ENCODE measurements at places on chromosomes 5 and 9.

DNA sequence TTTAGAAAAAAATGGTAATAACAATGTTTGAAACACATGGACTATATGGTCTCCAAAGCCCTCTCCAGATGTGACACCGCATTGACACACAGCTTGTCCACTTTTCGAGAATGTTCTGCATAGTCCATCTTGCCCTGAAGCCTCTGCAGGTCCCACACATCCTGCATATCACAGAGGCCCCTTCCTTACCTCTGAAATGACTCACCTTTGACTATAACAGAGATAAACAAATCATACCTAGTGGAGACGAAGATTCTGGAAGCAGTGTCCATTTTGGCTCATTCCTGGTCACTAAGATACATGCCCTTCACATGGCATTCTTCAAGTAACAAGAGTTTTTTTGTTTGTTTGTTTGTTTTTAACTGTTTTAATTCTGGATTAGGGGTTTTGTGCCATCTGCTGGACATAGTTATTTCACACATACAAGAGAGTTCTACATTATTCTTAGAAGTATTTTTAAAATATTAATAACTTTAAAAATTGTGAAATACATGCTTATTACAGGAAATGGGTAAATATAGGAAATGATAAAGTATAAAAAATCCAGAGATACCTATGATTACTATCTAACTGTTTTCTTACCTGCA is 5.1 kb downstream of the ARL14EPL start:
- no peak overlapping the region for H3K4me3 ChIP-seq
- no peak overlapping the region for H3K27ac ChIP-seq
- H3K4me1 ChIP-seq = peaks cover 3% of the 10 kb centered on the region
- H3K36me3 ChIP-seq = no peaks in the 10 kb centered on the region

- H3K36me3 ChIP-seq = no peaks in the 10 kb centered on the region
- DNase-seq = no peak
- H3K27ac ChIP-seq = no peak overlapping the region
- no peak overlapping the region for H3K4me3 ChIP-seq
- peaks cover 21% of the 10 kb centered on the region for H3K27me3 ChIP-seq
Measured at GRCh38 chr5:66702426-66702825, 106.2 kb downstream of the MAST4 start.

DNA sequence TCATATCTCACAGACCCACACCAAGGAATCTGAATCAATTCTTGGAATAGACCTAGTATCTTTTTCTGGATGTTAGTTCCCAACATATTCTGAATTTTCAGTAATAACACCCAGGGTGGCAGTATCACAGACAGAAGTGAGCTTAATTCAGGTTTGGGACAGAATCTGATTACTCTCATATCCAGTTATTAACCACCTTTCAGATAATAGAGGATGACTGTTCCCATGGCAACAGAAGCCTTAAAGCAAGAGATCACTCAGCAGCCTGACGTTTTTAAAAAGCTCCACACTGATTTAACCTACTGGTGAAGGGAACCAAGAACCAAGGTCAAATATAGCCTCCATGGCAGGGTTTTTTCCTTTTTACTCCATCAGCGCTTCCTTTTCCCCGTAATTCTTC is 68.4 kb downstream of the ACTBL2 start:
- no peaks in the 10 kb centered on the region for H3K4me1 ChIP-seq
- peaks cover 9% of the 10 kb centered on the region for H3K27me3 ChIP-seq
- no peak for DNase-seq
- H3K27ac ChIP-seq = no peak overlapping the region
- no peak overlapping the region for H3K4me3 ChIP-seq

- no peak overlapping the region for H3K4me3 ChIP-seq
- no peaks in the 10 kb centered on the region for H3K36me3 ChIP-seq
- H3K27ac ChIP-seq = no peak overlapping the region
- DNase-seq = no peak
- peaks cover 31% of the 10 kb centered on the region for H3K27me3 ChIP-seq
- H3K4me1 ChIP-seq = no peaks in the 10 kb centered on the region
Measured at GRCh38 chr9:101469026-101469425, 33.5 kb upstream of the ALDOB start.

DNA sequence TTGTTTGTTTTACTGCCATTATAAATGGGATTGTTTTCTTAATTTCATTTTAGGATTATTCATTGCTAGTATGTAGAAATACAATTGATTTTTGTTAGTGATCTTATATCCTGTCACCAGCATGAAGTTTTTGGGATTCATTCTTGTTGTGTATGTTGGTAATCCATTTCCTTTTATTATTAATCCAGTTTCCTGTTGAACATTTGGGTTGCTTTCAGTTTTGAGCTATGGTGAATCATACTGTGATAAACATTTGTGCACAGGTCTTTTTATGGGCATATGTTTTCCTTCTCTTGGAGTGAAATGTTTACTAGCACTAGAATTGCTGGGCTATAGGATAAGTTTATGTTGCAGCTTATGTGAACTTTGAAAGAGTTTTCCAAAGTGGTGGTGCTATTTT is 69.6 kb downstream of the MAN2A1 start:
- no peak overlapping the region for H3K4me3 ChIP-seq
- peaks cover 9% of the 10 kb centered on the region for H3K4me1 ChIP-seq
- H3K27ac ChIP-seq = no peak overlapping the region
- DNase-seq = no peak
- H3K36me3 ChIP-seq = peaks cover 43% of the 10 kb centered on the region
- H3K27me3 ChIP-seq = no peaks in the 10 kb centered on the region

DNA sequence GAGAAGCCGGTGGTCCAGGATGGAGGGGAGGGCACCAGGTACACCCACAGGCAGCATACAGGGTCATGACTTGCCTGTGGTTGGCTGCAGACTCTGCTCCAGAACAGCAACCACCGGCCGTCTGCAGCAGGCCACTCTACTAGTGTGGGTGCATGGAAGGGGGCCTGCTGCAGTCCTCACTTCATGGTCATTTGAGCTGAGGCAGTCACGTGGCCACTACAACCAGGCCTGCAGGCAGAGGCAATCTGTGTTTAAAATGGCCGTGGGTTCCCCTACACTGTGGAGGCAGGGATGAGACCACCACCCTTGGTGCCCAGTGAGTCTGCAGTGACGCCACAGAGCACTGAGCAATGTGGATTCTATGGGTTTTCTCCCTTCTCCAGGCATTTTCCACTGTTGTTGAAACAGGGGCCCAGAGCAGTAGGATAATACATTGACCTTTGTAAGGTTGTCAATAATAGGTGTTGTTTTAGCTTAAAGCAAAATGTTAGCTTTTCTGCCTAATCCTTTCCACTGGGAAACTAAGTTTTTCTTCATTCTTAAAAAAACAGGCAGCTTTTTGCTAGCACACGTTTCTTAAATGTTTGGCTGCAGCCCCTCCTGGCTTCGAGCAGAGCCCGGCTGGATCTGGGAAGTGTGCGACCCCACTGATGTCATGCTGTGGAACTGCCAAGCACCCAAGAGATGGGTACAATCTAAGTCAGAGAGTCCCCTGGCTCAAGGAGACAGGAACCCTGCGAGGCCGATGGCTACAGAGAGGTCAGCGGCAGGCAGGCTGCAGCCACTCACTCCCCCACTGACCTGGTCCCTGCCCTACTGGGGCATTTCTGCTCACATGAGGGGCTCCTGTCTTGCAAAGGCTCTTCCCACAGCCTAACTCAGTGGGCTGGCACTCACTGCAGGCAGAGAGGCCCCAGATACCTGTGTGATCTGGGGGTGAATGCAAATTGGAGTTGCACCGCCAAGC is 21.2 kb downstream of the GADD45G start:
- H3K27me3 ChIP-seq = peaks cover 16% of the 10 kb centered on the region
- peaks cover 12% of the 10 kb centered on the region for H3K4me1 ChIP-seq
- DNase-seq = no peak
- H3K27ac ChIP-seq = no peak overlapping the region
- no peaks in the 10 kb centered on the region for H3K36me3 ChIP-seq

DNA sequence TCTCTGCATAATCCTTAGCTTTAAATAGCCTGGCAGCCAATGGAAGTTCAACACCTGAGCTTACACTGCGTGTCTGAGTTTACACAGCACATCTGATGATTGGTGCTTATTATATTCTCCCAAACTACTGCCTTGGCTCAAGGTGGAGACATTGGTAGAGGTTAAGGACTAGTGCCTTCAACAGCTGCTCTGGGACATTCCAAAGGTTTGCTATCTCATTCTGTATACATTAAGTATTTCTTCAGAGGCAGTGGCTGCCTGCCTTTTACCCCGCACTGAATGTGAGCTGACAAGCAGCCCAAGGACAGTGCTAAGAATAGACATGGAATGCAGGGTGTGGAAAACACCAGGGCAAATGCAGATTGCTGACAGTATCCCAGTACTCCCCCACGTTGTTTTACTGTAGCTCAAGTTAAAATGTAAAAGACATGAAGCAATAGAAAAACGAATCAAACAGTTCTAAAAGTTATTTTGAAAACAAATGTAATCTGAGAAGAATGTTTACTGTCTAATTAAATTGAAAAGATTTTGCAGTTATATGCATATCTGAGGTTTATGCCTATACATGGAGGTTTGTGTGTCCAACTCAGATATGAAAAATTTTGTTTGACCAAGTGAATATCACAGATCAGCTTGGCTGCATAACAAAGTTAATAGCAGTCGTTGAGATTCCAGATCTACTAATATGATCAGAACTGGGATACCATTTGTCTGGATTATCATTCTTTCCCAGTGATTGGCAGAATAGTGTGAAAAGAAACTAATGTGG is 1.8 kb downstream of the HSPB3 start:
- peaks cover 22% of the 10 kb centered on the region for H3K27me3 ChIP-seq
- H3K4me3 ChIP-seq = no peak overlapping the region
- no peak for DNase-seq
- H3K27ac ChIP-seq = no peak overlapping the region
- H3K4me1 ChIP-seq = no peaks in the 10 kb centered on the region

DNA sequence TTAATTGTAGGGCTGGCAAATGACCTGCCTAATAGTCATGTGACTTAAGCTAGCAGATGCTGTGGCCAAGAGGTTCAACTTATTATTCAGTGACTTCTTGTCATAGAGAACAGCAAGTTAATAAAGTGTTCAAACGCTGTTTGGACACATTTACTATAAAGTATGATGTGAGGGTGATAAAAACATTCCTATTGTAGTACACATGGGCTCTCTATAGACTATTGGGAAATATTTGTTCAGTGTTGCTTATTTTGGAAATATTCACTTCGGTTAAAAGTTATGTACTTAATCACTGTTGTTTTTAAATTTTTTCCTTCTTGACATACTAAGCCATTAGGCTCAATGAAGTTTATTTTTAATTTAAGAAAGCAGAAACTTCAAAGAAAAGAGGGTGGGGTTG is 345.0 kb downstream of the NNT start:
- no peak overlapping the region for H3K4me3 ChIP-seq
- no peaks in the 10 kb centered on the region for H3K4me1 ChIP-seq
- no peak for DNase-seq
- H3K27ac ChIP-seq = no peak overlapping the region

GRCh38 chr5:124996023-124996763 is 249.8 kb upstream of the ZNF608 start:
- no peaks in the 10 kb centered on the region for H3K27me3 ChIP-seq
- no peak for DNase-seq
- H3K36me3 ChIP-seq = no peaks in the 10 kb centered on the region
- H3K27ac ChIP-seq = no peak overlapping the region
- H3K4me1 ChIP-seq = no peaks in the 10 kb centered on the region

- DNase-seq = no peak
- peaks cover 8% of the 10 kb centered on the region for H3K27me3 ChIP-seq
- H3K36me3 ChIP-seq = no peaks in the 10 kb centered on the region
- H3K4me3 ChIP-seq = no peak overlapping the region
- H3K4me1 ChIP-seq = peaks cover 4% of the 10 kb centered on the region
Measured at GRCh38 chr9:78438211-78438610, 141.3 kb downstream of the PSAT1 start.

DNA sequence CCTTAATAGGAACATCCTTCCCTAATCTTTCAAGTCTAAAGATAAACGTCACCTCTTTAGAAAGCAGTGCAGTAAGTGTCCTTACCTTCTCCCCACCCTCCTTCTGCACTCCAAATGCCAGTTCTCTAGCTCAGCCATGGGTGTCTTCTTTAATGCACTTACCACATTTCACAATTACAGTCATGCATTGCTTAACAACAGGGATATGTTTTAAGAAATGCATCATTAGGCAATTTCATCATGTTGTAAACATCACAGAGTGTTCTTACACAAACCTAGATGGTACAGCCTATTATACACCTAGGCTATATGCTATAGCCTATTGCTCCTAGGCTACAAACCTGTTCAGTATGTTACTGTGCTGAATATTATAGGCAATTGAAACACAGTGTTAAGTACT is 91.2 kb downstream of the RFX3 start:
- H3K4me1 ChIP-seq = no peaks in the 10 kb centered on the region
- no peak overlapping the region for H3K4me3 ChIP-seq
- no peaks in the 10 kb centered on the region for H3K36me3 ChIP-seq
- no peaks in the 10 kb centered on the region for H3K27me3 ChIP-seq

DNA sequence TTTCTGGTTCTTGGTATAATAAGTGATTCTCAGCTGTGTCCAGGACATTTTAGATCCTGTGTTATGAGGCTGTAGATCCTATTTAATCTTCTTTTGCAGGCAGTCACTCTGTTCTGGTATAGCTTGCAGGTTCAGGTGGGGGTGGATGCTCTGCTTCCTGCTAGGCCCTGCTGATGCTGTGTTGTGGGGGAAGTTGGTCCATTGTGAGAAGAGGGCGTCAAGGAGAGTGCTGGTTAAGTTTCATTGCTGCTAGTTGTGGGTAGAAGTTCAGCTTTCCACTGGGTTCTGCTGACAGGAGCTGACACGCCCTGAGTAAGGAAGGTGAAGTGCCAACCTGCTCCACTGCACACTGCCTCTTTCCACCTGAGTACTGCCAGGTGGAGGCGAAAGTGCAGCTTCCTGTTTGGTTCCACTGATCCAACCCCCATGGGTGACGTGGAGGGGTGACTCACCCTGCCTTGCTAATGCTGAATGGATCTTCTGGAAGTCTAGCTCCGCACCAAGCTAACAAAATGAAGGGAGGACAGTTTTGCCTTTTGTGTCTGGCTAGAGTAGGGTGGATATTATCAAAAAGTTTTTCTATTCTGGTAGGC is 16.3 kb downstream of the NMRK1 start:
- peaks cover 25% of the 10 kb centered on the region for H3K4me1 ChIP-seq
- H3K27me3 ChIP-seq = no peaks in the 10 kb centered on the region
- H3K27ac ChIP-seq = peak overlapping the region; percentile 53
- peaks cover 51% of the 10 kb centered on the region for H3K36me3 ChIP-seq
- no peak overlapping the region for H3K4me3 ChIP-seq

- no peaks in the 10 kb centered on the region for H3K36me3 ChIP-seq
- no peak for DNase-seq
- H3K27ac ChIP-seq = no peak overlapping the region
- no peaks in the 10 kb centered on the region for H3K4me1 ChIP-seq
Measured at GRCh38 chr5:16866795-16867576, 69.1 kb downstream of the MYO10 start.

DNA sequence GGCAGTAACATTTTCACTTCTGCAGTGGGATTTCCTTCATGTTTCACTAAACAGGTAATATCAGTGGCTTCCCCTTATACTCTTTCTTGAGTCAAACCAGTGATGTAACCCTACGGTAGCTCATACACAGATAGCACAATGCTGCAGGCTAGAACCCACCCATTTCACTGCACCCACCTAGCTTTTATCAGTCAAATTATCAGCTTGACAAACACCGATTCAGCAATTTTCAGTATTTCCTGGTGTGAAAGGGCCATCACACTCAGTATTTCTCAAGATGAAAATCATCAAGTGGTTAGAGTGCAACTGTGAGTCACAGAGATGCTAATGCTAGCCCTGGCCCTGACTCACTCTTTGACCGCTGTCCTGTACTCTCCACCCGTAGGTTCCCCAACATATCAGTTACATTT is 242.3 kb upstream of the PTGER4 start:
- no peak overlapping the region for H3K4me3 ChIP-seq
- no peaks in the 10 kb centered on the region for H3K27me3 ChIP-seq
- DNase-seq = peak; percentile 50
- H3K4me1 ChIP-seq = peaks cover 69% of the 10 kb centered on the region
- peak overlapping the region; percentile 81 for H3K27ac ChIP-seq
